ENCODE measurements at places on chromosomes 13 and 19.
A peak's percentile ranks its signal among the peaks of the same experiment; 100 is the strongest.

DNA sequence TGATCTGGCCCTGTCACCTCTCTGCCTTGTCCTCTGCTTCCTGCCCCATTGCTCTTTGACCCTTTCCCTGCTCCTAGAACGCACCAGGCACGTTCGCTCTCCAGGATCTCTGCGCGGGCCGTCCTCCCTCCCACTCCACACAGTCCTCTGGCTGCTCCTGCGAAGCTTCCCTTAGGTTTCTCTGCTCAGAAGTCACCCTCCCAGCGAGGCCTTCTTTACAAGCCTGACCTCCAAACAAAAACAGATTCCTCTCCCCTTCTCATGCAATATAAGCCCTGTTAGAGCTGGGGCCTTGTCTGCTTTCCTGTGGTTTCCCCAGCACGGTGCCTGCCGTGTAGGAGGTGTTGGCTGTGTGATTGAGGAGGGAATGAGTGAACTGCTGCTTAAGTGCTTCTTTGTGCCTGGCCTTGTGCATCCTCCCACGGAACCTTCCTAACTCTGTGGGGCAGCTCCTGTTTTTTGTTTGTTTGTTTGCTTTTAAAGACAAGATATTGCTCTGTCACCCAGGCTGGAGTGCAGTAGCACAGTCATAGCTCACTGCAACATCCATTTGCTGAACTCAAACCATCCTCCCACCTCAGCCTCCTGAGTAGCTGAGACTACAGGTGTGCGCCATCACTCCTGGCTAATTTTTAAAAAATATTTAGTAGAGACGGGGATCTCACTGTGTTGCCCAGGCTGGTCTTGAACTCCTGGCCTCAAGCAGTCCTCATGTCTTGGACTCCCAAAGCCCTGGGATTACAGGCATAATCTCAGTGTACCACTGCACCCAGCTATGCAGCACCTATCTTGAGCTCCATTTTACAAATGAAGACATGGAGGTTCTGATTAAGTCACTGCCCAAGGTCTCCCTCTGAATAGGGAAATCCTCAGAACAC, 82.0 kb downstream of the SIPA1L3 start:
- no peak for DNase-seq

DNA sequence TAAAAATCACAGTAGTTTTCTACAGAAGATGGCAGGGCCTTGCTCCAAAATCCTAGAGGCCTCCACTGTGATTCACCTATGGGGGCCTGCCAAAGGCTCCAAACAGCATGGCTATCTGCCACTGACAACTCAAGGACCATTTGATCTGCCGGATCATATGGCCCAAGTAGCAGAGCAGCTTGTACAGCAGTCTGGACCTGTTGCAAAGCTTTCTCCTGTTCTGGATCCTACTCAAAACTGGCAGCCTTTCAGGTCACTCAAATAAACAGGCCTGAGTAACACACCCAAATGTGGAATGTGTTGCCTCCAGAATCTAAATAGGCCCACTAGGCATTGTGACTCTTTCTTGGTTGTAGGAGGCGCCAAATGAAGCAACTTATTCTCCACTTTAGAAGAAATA, 1049.3 kb downstream of the PCDH9 start:
- DNase-seq: no peak

- no peak for DNase-seq
These were observed 7.6 kb upstream of the LMNB2 start for GRCh38 chr19:2464389-2464788.

DNA sequence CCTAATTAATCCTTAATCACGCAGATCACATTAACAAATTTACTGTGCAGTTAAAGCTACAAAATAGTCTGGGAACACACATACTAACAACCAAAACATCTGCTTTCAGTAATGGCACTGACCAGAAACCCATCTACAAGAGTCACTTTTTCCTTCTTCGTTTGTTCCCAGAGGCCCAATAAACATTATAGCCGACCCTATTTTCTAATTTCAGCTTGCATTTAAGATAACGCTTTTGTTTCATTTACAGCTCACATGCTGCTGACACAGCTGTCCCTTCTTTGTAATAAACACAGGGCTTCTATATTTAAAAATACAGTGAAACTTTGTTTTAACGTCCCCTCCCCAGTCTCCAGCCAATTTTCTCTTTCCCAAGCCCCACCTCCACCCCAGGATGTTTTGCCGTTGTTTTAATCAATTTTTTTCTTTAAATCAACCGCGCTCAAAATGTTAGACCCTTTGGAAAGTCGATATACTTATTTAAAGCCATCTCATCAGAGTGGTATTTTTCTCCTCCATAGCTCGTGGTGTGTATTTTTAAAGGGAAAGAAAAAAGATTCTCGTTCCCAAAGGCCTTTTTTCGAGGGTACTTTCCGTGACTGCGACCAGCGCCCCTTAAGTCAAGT, 1.7 kb upstream of the WBP4 start:
- DNase-seq: no peak

DNA sequence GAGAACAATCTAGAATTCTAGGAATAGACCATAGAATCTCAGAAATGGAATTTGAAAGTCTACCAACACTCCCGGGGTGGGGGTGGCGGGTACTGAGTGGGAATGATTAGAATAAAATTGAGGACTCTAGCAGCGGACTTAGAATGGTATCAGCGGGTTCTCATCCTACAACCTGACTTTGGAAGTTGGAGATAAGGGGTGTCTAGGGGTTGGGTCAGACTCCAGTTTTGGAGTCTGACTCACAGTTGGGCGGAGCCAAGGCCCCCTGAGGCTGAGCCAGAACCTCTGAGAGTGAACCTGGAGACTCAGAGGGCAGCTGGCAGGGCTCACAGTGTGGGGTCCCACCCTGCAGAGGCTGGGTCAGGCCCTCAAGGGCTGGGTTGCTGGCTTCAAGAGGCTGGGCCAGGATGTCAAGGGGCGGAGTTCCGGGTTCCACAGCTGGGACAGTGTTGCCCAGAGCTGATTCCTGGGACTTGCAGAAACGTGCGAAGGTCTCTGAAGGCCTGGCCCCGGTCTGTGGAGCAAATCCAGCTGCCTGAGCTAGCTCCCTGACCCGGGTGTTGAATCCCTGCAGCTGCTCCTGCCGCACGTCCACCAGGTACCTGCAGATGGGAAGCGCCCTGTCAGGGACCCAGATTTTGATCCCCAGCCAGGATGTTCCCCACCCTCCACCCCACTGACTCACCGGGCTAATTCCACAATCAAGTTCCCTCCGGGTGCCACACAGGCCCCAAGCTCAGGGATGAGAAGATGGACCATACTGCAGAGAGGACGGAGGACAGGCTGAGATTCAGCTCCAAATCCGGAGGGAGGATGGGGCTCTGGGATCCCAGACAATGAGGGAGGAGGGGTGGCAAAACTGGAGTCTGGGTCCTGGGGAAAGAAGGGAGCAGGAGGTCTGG, 1.6 kb upstream of the TNNI3 start:
- no peak for DNase-seq

- peak; percentile 34 for DNase-seq
These were observed 531.3 kb downstream of the RFC3 start for GRCh38 chr13:34349091-34349722.

GRCh38 chr19:13588957-13589833, 82.9 kb upstream of the CACNA1A start:
- DNase-seq: peak; percentile 41

DNA sequence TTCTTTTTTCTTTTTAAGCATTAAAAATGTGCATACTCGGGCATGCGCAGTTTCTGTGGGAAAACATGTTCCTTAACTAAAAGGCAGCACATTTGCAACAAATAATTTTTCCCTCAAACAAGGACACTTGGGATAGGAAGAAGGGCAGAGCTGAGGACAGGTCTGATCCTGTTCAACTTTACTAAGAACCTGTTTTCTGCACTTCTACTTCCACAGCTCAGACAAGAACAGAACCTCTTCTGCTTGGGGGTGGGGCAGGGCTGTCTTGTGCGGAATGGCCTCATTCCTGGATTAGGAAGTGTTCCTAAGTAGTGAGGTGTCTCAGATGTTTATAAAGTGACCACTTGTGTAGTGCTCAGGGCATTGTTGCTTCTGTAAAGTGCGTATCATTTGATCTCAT, 18.3 kb downstream of the SAFB start:
- DNase-seq: peak; percentile 30

GRCh38 chr19:31383553-31383952, 34.3 kb upstream of the TSHZ3 start:
- DNase-seq: no peak

DNA sequence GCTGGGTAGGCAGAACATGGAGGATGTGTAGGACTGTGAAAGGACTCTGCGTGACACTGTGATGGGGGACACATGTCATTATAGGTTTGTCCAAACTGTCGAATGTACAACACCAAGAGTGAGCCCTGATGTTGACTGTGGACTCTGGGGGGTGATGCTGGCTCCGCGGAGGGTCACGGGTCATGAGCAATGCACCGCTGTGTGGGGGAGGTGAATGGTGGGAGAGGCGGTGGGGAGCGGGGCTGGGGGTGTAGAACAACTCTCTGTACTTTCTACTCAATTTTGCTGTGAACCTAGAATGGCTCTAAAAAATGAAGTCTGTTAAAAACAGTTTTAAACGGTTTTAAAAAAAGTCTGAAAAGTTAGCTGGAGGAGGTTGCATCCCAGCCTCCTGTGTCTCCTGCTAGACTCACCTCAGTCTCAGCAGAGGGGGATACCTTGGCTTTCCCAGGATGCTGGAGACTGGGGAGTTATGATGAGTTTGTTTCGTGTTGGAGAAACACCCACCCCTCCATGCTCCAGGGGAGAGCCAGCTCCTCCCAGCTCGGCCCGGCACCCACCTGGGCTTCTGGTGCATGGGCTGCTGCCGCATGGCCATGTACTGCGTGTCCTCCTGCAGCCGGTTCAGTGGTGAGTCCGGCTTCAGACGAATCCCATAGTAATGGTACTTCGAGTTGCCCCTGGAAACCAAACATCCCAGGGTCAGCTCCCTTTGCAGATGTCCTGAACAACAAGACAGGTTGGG, 34.7 kb upstream of the RANBP3 start:
- DNase-seq: no peak

GRCh38 chr19:37045140-37045539, 33.1 kb upstream of the ZNF420 start:
- no peak for DNase-seq

DNA sequence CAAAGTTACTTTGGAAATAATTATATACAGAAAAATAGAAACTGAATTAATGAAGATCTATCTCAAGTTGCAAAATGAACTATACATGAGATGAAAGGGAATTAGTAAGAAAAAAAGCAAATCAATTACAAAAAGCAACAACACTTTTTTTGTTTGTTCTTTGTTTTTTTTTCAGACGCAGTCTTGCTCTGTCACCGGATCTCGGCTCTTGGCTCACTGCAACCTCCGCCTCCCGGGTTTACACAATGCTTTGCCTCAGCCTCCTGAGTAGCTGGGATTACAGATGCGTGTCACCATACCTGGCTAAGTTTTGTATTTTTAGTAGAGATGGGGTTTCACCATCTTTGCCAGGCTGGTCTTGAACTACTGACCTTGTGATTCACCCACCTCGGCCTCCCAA, 2.2 kb downstream of the ZNF415 start:
- DNase-seq: no peak

GRCh38 chr13:86725105-86725504, 925.9 kb upstream of the SLITRK6 start:
- no peak for DNase-seq

GRCh38 chr13:38686577-38687245, at the start of gene FREM2:
Gene FREM2, plus strand, starts transcription at chr13:38687077. Its CDS starts 268 bp downstream, at chr13:38687345.
- DNase-seq: peak; percentile 31

GRCh38 chr13:64274481-64275217, 2859.0 kb upstream of the PCDH20 start:
- no peak for DNase-seq

DNA sequence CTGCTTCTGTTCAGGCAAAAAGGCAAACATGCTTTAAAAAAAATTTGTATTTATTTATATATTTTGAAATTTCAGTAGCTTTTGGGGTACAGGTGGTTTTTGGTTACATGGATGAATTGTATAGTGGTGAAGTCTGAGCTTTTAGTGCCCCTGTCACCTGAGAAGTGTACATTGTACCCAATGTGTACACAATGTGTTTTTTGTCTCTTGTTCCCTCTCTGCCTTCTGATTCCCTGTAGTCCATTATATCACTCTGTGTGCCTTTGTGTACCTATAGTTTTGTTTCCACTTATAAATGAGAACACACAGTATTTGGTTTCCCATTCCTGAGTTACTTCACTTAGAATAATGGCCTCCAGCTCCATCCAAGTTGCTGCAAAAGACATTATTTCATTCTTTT, 77.4 kb downstream of the PDS5B start:
- DNase-seq: no peak

DNA sequence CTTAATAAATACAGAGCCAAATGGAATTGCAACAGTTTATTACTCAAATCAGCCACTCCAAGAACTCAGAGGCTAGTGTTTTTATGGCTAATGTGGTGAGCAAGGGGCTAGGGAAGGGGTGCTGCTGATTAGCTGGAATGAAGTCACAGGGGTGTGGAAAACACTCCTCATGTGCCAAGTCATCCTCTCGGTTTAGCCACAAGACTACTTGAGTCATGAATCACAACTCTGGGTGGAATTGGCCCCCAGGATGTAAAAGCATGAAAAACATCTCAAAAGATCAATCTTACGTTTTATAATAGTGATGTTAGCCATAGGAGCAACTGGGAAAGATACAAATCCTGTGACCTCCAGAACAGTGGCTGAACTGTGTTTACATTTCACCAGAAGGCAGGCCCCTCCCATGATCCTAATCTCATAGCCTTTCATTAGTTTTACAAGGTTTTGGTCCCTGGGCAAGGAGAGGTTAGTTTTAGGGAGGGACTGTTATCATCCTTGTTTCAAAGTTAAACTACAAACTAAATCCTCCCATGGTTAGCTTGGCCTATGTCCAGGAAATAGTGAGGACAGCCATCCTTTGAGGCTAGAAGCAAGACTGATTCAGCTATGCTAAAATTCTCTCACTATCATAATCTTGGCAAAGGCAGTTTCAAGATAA, 2020.1 kb upstream of the PCDH20 start:
- DNase-seq: no peak

- DNase-seq: no peak
These were observed 866 bp upstream of the LMO7 start for GRCh38 chr13:75635101-75635827.

- no peak for DNase-seq
These were observed 19.8 kb downstream of the IZUMO4 start for GRCh38 chr19:2116507-2116906.

GRCh38 chr19:14514215-14514863, 3.9 kb downstream of the DNAJB1 start:
- no peak for DNase-seq

DNA sequence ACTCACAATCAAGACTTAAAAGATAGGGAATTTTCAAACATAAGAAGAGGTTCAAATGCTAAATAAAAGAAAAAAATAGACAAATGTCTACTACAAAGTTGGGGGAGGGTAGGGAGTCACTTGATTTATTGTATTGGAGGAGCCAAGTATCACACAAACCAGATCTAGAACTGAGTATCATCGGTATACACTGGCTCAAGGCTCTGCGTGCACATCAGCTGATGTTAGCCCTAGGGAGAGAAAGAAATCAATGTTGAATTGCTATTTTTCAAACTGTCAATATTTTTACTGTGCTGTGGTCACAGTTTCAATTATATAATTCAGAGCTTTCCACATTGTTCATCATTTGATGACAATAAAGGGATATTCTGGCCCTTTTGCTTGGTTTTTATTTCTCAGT, 54.9 kb upstream of the RXFP2 start:
- DNase-seq: no peak

Data from breast epithelium (tissue), 4 donors.